ENCODE measurements at places on chromosomes 13 and 19.

GRCh38 chr13:99027661-99028425 lies 50.0 kb upstream of the DOCK9 start:
- no peak for DNase-seq

DNA sequence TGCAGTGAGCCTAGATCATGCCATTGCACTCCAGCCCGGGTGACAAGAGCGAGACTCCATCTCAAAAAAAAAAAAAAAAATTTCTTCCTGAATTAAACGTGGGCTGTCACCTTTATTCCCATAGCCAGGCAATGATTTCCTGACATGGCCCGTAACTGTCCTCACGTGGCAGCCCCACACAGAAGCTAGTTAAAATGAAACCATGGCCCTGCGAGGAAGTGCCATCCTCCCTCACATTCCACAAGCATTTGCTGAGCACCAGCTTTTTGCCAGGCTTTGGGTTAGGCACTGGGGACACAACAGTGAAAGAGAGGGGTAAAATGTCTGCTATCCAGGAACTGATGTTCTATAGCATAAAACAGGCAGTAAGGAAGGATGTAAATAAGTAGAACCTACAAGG lies 13.2 kb upstream of the FBXO27 start:
- no peak for DNase-seq

DNA sequence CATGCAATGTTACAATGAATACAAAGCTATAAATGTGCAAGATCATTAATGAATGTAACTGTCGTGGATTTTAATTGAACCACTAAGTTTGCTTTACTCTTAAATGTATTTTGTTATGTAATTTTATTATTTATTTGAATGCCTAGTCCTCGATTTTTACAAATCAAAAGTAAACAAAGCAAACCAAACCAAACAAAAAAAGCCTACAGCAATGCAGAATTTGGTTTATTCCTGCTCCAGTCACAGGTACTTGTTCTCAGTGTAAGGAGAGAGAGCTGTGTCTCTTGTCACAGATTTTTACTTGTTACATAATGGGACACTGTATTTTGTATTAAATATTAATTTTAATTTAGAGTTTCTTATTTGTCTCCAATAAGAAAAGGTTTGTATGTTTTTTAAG lies 584.3 kb upstream of the SLITRK6 start:
- no peak for DNase-seq

- no peak for DNase-seq
Measured at GRCh38 chr19:39133431-39134270, 8.1 kb downstream of the PAK4 start.

GRCh38 chr19:16445238-16446107 lies 26.3 kb downstream of the EPS15L1 start:
- DNase-seq = no peak
